ENCODE measurements at places on chromosomes 2 and 18. TPM values are rescaled to one million over a fixed set of nuclear protein-coding genes. Genes with fewer than 3 reads are reported as not detected.

Gene HOXD4
- 4.3 TPM for total RNA-seq

Gene POTEC
- total RNA-seq: not detected

Gene LIMS3
- 7.2 TPM for total RNA-seq

Gene CAVIN2
- total RNA-seq: 201 TPM

Gene PSMG2
- total RNA-seq: 88.1 TPM

All from sigmoid colon (tissue), 7 donors.